ENCODE measurements at places on chromosomes 11 and 22.

DNA sequence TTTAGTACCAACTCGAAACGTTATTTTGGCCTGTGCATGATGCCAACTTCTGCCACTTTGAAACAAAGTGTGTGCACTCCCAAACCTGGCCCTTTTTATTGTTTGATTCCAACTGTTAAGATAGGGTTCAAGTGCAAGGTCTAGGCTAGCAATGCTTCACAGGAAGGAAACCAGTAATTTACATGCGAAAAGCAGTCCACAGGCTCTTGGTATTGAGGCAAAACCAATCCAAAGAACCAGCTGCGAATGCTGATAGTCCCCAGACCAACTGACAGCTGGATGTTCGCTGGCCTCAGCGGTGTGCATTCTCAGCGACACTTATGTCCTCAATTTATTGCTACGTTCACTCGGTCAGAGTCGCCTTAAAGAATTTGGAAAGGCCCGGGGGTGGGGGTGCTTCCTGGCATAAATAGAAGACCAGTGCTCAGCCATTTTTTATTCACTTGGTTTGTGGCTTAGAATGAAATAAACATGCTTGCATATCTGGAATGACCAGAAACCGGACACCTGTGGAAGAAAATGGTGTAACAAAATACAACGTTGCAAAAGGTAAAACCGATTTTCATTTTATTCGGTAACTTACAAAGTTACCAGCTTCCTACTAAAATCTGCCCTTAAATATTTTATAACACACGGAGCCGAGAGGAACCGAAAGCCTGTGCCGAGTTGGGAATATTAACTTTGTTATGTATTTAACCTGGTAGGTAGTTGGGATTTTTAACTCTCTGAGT is 1.6 kb downstream of the CPT1A start:
- no peak for DNase-seq

- no peak for DNase-seq
Observed at GRCh38 chr11:64762674-64763525, 3.1 kb upstream of the PYGM start.

- no peak for DNase-seq
Observed at GRCh38 chr11:2551131-2551530, 106.3 kb downstream of the KCNQ1 start.

GRCh38 chr11:71164186-71164585 is 88.2 kb downstream of the SHANK2 start:
- no peak for DNase-seq

DNA sequence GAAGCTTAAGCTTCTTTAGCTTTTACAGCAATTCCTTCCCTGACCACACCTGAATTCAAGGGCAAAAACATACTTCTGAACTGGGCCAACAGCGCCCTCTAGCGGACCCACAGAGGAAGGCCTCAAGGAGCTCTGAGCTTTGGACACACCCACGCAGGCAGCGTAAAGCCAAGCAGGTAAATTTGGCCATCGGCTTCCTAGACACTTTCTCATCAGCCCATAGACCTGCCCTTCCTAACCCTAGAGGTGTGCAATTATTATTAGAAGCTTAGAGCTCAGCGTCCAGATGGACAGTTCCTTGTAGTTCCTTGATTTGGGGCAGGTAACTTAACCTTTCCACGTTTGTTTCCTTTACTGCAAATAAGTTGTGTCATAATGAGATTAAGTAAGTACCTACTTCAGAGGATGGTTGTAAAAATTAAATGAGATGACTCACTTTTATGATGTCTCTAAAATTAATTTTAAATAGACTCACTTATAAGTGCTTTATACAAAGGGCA is 25.7 kb upstream of the HMGXB4 start:
- no peak for DNase-seq

DNA sequence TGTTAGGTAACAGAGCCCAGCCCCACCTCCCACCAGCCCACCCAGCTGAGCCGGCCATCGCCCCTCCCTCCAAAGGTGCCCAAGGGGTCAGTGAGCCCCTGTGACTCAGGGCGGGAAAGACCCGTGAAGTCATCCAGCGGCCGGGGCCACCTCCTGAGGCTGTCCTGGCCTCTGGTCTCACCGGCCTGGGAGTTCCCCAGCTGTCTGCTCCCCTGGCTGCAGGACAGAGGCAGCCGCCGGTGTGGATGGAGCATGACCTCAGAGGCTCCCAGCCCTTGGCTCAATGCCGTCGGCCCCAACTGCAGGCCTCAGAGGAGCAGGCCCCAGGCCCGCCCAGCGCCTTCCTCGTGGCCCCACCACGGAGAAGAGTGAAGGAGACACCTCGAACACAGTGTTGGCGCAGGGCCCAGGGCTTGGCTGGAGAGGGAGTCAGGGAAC is 28.7 kb downstream of the RPL3 start:
- DNase-seq, result peak; percentile 65

DNA sequence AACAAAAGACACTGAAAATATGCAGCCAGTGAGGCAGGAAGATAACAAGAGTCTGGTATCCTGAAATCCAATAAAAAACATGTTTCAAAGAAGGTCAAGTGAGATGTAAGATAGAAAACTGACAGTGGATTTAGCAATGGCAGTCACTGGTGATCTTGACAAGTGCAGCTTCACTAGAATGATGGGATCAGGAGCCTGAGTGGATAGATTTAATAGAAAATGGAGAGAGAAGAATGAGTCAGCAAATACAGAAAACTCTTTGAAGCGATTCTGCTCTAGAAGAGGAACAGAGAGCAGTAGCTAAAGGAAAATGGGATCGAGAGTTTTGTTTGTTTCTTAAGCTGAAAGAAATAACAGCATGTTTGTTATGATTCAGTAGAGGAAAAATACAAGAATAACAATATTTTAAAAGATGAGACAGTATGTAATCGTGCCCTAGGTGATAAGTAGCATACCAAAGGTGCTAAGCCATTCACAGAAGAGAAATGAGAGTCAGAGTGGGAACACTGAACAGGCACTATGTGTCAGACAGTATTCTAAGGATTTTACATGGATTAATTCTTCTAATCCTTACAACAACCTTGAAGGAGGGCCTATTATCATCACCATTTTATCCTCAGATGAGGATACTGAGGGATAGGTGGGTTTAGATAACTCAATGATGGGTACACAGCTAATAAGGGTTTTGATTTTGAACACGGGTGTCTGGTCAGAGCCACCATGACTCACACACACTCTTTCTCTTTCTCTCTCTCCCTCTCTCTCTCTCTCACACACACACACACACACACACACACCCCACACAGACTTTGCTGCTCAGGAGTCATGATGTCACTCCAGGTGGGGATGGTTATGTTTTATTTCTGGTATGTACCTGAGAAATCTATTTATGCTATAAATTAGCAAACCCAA is 36.3 kb downstream of the MRE11 start:
- DNase-seq, result no peak

DNA sequence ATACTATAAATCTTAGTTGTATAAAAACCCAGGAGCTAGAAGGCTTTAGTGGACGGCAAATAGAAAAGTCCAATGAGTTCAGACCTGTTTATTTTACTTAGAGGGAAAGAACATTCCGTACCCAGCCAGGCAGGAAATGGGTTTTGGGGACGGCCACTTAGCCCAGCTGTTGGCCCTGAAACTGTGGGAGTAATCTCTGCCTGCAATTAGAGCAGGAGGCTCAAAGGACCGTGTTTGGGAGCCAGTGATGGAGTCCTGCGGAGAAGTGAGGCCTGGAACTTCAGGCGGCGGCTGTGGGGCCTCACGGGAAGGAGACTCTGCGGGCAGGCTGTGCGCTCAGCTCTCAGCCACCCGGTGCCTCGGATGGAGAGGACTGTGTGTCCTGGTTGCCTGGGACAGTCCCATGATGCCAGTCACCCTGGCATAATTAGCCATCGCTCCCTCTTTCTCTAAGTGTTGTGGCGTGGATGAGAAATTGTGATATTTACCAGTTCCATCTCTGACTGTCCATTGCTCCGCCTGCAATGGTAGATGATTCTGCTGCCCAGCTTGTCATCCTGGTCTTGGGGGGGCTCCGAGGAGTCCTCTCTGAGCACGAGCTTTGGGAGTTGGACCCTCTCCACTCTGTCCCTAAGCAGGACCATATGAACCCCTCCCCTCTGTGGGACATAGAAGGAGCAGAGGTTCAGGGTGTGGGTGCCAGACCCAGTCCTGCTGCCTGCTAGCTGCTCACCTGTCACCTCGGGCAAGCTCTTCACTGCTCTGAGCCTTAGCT is 530.3 kb downstream of the TBC1D22A start:
- no peak for DNase-seq

GRCh38 chr22:49368221-49368975 is 459.3 kb downstream of the BRD1 start:
- no peak for DNase-seq

GRCh38 chr11:72111300-72112142 is 974 bp downstream of the ANAPC15 start:
- DNase-seq, result no peak

DNA sequence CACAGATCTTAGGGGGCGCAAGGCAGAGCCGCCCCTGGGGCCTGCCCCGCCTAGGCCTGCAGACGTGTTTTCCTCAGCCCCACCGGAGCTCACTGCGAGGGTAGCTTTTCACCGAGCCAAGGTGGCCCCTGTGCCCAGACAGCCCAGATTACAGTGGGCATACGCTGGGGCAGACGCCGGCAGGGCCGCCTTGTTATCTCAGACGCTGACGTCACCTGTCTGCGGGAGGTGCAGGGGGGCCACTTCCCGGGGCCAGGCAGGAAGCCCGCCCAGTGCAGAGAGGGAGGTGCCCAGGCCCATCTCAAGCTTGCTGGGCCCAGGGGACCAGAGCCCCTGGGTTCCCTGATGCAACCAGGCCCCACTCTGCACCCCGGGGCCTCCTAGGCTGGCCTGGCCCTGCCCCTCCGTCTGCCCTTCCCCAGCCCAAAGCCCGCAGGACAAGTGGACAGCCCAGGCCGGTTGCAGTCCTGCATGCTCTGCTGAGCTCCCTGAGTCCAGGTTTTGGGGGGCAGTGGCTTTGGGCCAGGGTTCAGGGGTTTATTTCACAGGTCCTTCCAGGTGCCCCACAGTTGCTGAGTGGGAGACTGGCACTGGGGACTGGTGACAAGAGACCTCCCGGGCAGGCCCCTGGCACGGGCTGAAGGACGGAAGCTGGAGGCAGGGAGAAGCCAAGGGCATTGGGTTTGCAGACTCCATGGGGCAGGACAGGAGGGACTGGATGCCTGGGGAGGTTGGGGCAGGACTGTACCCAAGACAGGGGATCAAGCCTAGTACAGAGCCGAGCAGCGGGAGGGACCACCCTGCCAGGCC is 38.6 kb downstream of the IGF2 start:
- DNase-seq, result peak; percentile 27

DNA sequence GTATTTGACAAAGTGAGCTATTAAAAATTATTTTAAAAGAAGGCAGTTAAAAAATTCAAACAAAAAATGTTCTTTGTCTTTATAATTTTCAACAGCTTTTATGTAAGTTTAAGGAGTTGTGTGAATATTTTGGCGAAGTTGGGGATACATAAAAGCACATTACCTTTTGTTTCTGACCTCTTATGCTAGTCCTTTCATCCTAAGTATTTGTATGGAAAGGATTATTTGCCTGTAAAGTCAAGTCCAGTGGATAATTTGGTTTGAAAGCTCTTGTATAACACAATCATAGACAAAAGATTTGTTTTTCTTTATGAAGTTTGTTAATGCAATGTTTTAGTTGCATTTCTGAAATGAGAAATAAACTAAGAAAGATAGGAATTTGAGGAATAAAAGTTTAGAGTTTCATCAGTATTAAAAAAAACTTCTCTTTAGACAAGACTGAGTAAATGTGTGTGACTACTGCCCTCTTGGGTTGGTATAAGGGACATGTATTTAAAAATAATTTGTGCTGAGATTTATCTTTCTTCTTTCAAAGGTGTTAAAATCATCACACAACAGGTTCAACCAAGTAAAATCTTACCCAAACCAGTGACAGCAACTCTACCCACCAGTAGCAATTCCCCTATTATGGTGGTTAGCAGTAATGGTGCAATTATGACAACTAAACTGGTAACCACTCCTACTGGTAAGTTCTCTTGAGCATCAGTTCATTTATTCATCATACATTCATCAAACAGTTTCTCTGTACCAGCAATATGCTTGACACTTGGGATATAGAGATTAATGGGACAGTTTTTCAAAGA is 68.2 kb downstream of the EMSY start:
- no peak for DNase-seq

Data from left hindlimb (tissue), 1 donor.